ENCODE measurements at places on chromosomes 3 and 15. TPM values are rescaled to one million over a fixed set of nuclear protein-coding genes. Genes with fewer than 3 reads are reported as not detected.

GRCh38 chr15:85711580-85712192, 83.0 kb downstream of the KLHL25 start:
- H3K4me1 ChIP-seq = peaks cover 27% of the 10 kb centered on the region
- no peak for DNase-seq
- peaks cover 87% of the 10 kb centered on the region for H3K36me3 ChIP-seq
- H3K4me3 ChIP-seq = no peak overlapping the region
- no peak overlapping the region for H3K27ac ChIP-seq

DNAJB11 gene
- total RNA-seq = 37.8 TPM

GRCh38 chr3:140448001-140448400, 229.9 kb upstream of the TRIM42 start:
- no peak overlapping the region for H3K27ac ChIP-seq
- DNase-seq = no peak
- no peaks in the 10 kb centered on the region for H3K36me3 ChIP-seq
- H3K27me3 ChIP-seq = no peaks in the 10 kb centered on the region

SERPINI2 gene
- total RNA-seq = 2.3 TPM

DNA sequence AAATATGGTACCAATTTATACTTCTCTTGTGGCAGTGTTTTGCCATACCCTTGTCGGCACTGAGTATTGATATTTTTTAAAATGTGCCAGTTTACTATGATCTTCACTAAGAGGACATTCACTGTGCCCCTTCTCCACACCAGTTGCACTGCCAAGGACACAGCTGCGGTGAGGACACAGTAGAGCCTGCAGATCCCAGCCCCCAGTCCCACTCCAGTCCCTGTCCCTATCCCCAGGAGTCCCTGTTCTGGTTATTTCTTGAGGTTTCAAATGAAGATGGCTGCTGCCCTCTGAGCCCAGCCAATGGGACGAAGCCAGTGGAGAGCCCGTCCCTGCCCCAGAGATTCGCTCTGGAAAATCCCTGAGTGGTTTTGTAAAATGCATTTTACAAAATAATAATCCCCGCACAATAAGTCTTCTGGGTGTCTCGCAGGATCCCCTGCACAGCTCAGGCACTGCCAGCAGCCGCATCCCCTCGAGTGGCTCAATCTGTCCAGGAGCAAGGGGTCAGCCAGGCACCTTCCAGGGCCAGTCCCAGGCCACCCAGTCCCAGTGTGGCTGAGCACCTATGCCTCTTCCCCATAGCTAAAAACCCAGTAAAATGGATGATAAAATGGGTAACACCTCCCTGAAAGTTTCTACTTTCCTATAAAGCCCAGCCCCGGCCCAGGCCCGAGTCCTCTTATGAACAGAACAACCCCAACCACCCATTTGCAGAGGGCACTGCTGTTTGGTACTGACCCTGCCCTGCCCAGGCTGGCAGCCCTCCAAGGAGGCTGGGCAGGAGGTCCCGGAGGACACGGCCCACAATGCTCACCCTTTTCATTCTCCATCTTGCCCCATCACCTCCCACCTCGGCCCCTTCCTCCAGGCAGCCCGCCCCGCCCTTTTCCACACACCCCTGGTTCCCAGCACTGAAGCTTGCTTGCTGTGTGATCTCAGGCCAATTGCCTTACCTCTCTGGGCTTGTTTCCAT, 91.1 kb downstream of the VGLL4 start:
- H3K36me3 ChIP-seq = peaks cover 31% of the 10 kb centered on the region
- H3K4me3 ChIP-seq = no peak overlapping the region
- H3K27ac ChIP-seq = no peak overlapping the region
- H3K27me3 ChIP-seq = no peaks in the 10 kb centered on the region
- peaks cover 36% of the 10 kb centered on the region for H3K4me1 ChIP-seq
- DNase-seq = peak; percentile 41

WWTR1 gene
- 89.5 TPM for total RNA-seq

TGM5 gene
- 0.32 TPM for total RNA-seq

GRCh38 chr3:38109580-38110313, 27.2 kb downstream of the ACAA1 start:
- H3K27ac ChIP-seq = no peak overlapping the region
- DNase-seq = peak; percentile 33
- H3K36me3 ChIP-seq = no peaks in the 10 kb centered on the region
- no peak overlapping the region for H3K4me3 ChIP-seq

SNTN gene
- total RNA-seq = 12.8 TPM

GRCh38 chr15:41849861-41850260, 11.2 kb downstream of the PLA2G4B start:
- peak; percentile 75 for DNase-seq
- peaks cover 46% of the 10 kb centered on the region for H3K36me3 ChIP-seq
- peaks cover 35% of the 10 kb centered on the region for H3K4me1 ChIP-seq
- no peaks in the 10 kb centered on the region for H3K27me3 ChIP-seq

CX3CR1 gene
- 14.1 TPM for total RNA-seq

- no peak overlapping the region for H3K4me3 ChIP-seq
- no peaks in the 10 kb centered on the region for H3K36me3 ChIP-seq
- no peak for DNase-seq
- H3K27me3 ChIP-seq = no peaks in the 10 kb centered on the region
- H3K27ac ChIP-seq = no peak overlapping the region
- no peaks in the 10 kb centered on the region for H3K4me1 ChIP-seq
Measured at GRCh38 chr3:121737644-121738043, 11.9 kb downstream of the GOLGB1 start.

GRCh38 chr15:52139599-52140462, 27.3 kb upstream of the BCL2L10 start:
- peaks cover 13% of the 10 kb centered on the region for H3K4me1 ChIP-seq
- no peak overlapping the region for H3K27ac ChIP-seq
- no peak overlapping the region for H3K4me3 ChIP-seq
- H3K27me3 ChIP-seq = no peaks in the 10 kb centered on the region
- peak; percentile 73 for DNase-seq

DNA sequence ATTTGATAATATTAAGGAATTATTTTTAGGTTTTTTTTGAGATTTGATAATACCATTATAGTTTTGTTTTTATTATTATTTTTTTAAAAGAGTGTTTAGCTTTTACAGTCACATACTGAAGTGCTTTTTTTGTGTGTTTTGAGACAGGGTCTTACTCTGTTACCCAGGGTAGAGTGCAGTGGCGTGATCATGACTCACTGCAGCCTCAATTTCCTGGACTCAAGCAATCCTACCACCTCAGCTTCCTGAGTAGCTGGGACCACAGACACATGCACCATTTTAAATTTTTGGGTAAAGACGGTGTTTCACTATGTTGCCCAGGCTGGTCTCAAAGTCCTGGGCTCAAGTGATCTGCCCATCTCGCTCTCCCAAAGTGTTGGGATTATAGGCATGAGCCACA, 73.0 kb downstream of the SUMF1 start:
- H3K27me3 ChIP-seq = no peaks in the 10 kb centered on the region
- peaks cover 3% of the 10 kb centered on the region for H3K36me3 ChIP-seq
- H3K27ac ChIP-seq = no peak overlapping the region
- H3K4me1 ChIP-seq = no peaks in the 10 kb centered on the region
- DNase-seq = no peak

HYKK gene
- 4.1 TPM for total RNA-seq

CD276 gene
- total RNA-seq = 55.0 TPM

DNA sequence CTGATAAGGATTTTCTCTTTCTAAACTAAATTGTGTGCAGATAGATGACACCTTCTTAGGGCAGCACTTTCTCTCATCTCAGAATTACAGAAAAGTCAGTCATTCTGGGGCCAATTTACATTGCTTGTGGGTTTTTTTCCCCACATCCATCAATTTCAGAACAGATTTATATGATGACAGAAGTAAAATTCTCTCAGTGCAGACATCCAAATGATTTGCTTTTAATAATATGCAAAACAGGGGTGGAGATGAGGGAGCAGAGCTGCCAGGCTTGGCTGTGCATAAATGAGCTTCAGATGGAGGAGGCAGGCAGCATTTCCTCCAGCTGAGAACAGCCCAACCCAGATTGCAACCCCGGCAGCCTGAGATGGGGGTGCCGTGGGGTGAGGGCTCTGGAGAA, 44.0 kb downstream of the EDEM1 start:
- H3K27me3 ChIP-seq = no peaks in the 10 kb centered on the region
- no peaks in the 10 kb centered on the region for H3K36me3 ChIP-seq
- H3K4me3 ChIP-seq = no peak overlapping the region
- H3K27ac ChIP-seq = no peak overlapping the region

GRCh38 chr3:40873476-40873875, 325.8 kb upstream of the CTNNB1 start:
- no peak overlapping the region for H3K4me3 ChIP-seq
- peaks cover 19% of the 10 kb centered on the region for H3K4me1 ChIP-seq
- H3K27ac ChIP-seq = no peak overlapping the region
- no peak for DNase-seq

GRCh38 chr3:194265505-194265892, 85.6 kb downstream of the CPN2 start:
- peak overlapping the region; percentile 28 for H3K4me3 ChIP-seq
- peak overlapping the region; percentile 56 for H3K27ac ChIP-seq
- H3K4me1 ChIP-seq = peaks cover 51% of the 10 kb centered on the region
- H3K27me3 ChIP-seq = no peaks in the 10 kb centered on the region
- peak; percentile 83 for DNase-seq

DNA sequence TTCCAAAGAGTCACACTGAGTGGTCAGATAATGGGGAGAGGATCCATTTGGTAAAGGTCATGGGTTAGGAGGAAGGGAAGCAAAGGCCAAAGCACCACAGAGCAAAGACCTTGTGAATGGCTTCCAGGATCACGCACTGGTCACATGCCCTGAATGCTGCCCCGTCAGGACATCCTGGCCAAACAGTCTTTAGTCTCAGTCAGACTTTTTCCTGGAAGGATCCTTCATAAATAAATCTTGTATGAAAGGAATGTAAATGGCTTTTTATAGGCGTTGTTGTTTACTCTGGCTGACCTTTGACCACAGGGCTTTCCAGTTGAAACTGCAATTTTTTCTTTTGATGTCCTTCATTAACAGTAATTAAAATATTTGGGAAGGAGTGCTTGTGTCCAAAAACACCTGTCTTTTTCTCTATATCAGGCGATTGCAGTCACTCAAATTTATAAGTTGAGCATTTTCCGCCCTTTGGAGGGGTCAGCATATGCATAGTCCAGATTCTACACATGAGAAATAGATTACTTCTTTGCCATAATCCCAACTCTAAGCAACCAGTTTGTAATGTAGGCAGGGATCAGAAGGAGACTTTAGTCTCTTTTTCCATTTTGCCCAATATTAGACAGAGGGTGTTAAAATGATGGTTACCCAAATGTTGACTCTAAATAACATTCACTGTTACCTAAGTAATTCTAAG, 48.4 kb downstream of the CHAC1 start:
- no peak for DNase-seq
- peaks cover 56% of the 10 kb centered on the region for H3K36me3 ChIP-seq
- peaks cover 12% of the 10 kb centered on the region for H3K4me1 ChIP-seq
- H3K27ac ChIP-seq = peak overlapping the region; percentile 46
- no peaks in the 10 kb centered on the region for H3K27me3 ChIP-seq
- H3K4me3 ChIP-seq = no peak overlapping the region
